ENCODE measurements at places on chromosomes 12 and 14. TPM values are rescaled to one million over a fixed set of nuclear protein-coding genes. Genes with fewer than 3 reads are reported as not detected.

- no peak for DNase-seq
Measured at GRCh38 chr12:128423205-128423604, 156.2 kb downstream of the TMEM132C start.

Gene CAPS2
- 6.2 TPM for total RNA-seq

GRCh38 chr12:69243099-69244084, 4.0 kb downstream of the CPSF6 start:
- DNase-seq = no peak

Gene TAOK3
- 74.8 TPM for total RNA-seq

Gene FAM222A
- 0.69 TPM for total RNA-seq

- DNase-seq = no peak
Measured at GRCh38 chr14:73713206-73713802, 880 bp downstream of the PNMA1 start.

Gene TMEM63C
- total RNA-seq = 0.36 TPM

Gene ASPG
- total RNA-seq = not detected

GRCh38 chr14:71618047-71618446, 314.2 kb upstream of the RGS6 start:
- DNase-seq = no peak

GRCh38 chr14:31988244-31988643, 88.9 kb upstream of the ARHGAP5 start:
- no peak for DNase-seq

GRCh38 chr12:57477710-57478681, 1.7 kb downstream of the ARHGAP9 start:
- peak; percentile 58 for DNase-seq

GRCh38 chr12:109147954-109148353, 31.6 kb downstream of the ACACB start:
- DNase-seq = no peak

DNA sequence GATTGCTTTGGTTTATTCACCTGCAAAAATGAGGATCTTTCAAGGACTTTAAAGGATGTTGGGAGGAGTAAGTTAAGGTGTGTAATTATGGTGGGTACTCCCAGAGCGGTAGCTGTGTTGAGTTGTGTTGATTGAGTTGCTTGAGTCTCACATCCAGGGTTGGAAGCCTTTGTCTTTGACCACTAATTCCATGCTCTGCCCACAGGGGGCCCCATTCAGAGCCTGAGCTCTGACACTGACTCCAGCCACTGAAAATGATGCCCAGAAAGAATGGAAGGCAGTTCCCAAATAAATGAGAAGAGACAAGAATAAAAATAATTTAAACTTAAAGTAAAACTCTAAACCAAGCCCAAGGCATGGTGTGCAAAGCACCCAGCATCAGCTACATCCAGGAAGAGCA, 237.4 kb upstream of the PWP1 start:
- DNase-seq = no peak

Gene CSRP2
- not detected for total RNA-seq

- no peak for DNase-seq
Measured at GRCh38 chr12:5072311-5072710, 28.6 kb downstream of the KCNA5 start.

- no peak for DNase-seq
Measured at GRCh38 chr14:101153691-101154090, 250.2 kb upstream of the RTL1 start.

DNA sequence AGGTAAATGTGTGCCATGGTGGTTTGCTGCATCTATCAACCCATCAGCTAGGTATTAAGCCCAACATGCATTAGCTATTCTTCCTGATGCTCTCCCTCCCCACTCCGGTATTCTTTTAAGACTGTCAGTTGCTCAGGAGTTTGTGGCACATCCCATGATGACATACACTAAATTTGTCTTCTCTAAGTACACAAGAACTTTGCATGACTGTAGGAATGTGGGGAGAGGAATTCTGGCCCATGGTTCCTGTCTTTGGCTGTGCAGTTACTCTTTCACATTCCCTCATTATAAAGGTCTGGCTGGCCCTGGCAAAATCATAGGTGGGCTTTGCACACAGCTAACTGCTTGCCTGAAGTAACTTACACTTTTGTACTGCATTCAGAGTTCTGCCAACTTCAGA, 30.3 kb downstream of the HMGA2 start:
- no peak for DNase-seq

- peak; percentile 46 for DNase-seq
Measured at GRCh38 chr12:8996682-8997405, 7.5 kb downstream of the KLRG1 start.

DNA sequence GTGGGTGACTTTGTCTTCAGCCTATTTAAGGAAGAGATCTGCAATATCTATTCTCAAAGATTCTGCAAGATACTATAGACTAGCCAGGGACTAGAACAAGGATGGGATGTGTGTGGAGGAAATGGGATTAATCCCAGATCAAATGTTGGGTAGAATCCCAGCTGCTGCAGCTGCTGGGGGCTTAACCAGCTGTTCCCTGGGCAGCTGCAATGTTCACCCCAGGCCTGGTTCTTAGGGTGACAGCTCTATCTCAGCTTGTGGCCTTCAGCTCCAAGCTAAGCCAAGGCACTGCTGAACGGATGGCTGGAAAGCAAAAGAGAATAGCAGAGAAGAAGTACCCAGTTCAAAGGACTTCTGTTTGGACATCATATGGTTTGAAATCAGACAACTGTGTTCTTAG, 10.0 kb upstream of the RHEBL1 start:
- DNase-seq = no peak

Gene TMPRSS12
- total RNA-seq = not detected

DNA sequence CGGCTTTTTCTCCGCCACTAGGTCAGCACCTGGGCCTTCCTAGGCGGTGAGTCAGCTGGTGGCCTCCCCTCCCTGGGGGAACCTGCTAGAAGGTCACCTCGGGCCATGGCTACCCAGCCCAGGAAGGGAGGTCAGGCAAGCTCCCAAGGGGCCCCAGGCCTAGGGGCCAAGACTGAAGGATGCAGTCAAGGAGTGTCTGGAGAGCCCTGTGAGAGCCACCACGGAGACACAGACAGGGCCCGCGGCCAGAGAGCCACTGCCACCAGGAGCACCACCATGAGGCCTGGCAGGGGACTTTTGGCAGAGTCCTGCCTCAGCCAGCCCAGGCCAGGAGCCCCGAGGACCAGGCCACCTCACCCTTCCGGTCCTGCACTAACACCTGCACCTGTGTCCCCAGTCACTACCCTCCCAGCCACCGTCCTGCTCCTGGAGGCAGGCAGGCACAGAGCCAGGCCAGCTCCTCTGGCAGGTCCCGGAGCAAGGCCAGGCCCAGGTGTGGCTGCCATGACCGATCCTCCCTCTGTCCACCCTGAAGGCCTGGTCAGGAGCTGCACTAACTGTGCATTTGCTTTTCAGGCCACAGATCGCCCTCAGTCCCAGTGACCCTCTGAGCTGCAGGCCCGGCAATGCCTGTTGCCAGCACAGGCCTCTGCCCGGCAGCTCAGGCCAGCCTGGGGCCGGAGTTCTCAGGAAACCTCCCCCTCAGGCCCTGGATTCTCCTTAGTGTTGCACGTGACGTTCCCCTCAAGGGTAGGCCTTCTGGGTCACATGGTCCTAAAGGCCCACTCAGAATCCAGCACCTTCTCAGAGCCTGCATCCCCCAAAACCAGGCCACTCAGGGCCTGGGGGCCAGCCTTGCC, 6.9 kb downstream of the PHETA1 start:
- DNase-seq = no peak

DNA sequence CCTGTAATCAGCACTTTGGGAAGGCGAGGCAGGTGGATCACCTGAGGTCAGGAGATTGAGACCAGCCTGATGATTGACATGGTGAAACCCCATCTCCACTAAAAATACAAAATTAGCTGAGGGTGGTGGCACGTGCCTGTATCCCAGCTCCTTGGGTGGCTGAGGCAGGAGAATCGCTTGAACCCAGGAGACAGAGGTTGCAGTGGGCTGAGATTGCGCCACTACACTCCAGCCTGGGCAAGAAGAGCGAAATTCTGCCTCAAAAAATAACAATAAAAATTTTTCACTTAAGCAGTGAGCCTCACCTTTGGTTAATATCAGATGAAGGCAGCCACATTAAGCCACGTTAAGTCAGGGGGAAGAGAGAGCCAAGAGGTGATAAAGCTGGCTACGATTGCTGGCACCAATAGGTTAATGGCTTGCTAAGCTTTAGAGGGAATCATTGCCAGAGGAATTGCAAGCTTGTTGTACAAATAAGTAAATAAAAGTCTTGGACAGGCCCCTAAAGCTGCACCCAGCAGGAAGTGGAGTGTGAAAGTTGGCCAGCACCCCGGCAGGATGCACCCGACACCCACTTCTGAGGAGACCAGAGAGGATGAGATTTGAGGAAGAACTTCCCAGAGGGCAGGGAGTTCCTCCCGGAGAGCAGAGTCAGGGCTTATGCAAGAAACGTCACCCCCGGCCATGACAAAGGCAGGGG, 41.3 kb upstream of the TESC start:
- DNase-seq = no peak

- no peak for DNase-seq
Measured at GRCh38 chr14:59334253-59334652, 130.9 kb downstream of the GPR135 start.

Gene BMAL2
- total RNA-seq = 0.32 TPM

DNA sequence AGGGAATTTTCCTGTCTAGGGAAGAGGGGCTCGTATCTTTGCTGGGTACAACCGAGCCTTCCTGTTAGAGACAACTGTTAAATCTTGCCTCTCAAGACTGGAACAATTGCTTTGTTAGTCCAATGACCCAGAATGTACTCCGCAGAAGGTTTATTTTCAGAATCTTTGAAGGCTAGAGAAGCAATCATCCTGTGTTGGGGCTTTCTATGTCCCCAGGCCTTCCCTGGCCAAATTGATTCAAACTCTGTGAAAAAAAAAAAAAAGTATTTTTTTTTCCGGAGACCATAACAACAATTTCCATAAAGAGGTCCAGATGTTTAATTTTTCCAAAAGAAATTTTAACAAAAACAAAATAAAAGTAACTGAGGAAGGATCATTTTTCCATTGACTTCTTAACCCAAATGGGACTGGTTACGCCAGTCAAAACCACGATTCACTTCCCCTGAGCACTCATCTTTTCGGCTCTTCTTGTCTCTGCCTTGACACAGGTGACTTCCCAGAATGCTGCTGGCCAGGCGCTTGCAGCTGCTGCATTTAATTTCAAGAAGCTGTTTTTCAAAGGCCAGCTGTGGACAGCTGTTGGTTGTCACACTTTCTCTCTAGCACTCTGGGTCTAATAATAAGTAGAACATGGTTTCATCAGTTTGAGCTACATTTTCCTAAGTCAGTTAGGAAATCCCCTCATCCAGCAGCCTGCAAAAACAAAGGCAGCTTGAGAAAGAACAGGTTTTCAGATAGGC, 81.6 kb upstream of the MANSC4 start:
- DNase-seq = no peak

Gene GMPR2
- total RNA-seq = 91.0 TPM

Gene TMEM117
- total RNA-seq = 3.7 TPM

DNA sequence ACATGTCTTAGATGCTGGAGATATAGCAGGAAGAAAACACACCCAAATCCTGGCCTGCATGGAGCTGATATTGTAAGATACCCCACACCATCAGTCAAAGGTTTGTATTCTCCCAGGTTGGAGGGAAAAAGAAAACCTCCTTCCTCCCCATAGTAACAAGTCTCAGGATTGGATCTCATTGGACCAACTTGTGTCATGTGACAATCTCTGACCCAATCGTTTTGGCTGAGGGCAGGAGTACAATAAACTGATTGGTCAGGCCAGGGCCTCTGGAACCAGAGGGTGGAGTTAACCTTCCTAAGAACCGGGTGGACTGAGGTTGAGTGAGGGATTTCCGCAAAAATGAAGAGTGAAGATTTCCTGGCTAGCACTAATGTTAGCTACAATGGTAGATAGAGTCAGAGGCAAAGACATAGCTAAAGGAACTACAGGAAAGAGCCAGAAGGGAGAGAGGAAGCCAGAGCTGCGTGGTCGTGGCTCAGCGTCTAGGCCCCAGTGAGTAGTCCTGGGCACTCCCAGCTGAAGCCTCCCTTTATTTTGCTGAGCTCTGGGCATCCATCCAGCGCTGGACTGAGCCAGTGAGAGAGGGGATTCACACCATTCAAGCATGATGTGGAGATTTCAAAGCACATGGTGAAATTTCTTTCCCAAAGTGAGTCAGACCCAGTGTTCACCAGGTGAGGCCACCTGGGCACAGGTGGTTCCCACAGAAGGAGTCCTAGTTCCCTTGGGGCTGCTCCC, 219.9 kb downstream of the AACS start:
- DNase-seq = no peak

DNA sequence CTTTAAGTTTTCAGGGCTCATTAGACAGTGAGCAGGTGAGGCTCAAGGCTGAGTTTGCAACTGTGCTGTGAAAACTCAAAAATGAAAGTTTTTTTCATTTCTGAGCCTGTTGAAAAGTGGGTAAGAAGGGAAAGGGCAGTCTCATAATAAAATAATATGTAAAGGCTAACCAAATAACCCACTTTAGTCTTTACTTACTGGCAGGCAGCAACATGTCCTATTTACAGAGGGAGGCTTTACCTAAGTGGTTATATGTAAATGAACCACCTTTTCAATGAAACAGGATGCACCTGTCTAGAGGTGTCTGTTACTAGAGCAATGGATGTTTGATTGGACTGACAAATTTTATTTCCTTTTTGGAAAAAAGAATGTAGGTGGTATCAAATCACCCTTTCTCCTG, 158.0 kb downstream of the ETV6 start:
- DNase-seq = no peak

Gene CLEC9A
- total RNA-seq = not detected

GRCh38 chr14:90263748-90264449, 7.5 kb downstream of the PSMC1 start:
- peak; percentile 20 for DNase-seq

- no peak for DNase-seq
Measured at GRCh38 chr12:90653040-90653439, 301.9 kb downstream of the CCER1 start.

DNA sequence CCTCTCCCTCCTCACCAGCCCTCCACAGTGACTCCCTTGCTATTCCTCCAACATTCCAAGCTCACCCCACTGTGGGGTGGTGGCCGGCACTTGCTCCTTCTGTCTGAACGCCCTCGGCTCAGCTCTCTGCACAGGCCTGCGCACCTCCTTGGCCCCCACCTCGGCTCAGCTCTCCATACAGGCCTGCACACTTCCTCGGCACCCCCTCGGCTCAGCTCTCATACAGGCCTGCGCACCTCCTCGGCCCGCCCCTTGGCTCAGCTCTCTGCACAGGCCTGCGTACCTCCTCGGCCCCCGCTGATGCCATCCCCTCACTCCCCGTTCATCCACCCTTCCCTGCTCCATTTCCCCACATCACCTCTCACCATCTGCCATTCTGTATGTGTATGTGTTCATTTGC, 332.7 kb upstream of the FKBP4 start:
- no peak for DNase-seq

DNA sequence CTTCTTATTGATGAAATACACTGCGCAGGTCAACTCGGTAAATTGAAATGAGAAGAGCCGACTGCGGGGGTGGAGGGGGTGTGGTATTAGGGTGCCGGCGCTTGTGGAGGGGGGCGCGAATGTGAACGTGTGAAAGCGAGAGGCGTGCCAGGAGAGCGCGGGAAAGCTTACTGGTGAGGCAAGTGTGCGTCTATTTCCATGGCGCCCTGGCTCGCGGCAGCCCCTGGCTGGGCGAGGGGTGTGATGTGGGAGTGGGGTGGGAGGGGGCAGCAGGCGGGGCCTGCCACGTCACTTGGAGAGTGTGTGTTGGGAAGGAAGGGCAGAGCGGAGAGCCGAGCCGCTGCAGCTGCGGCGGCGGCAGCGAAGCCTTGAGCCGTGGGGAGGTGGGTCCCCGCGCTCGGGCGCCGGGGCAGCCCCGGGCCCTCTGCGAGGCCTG, 88.8 kb downstream of the GALNT8 start:
- peak; percentile 45 for DNase-seq
